Left cardiac atrium (tissue), 4 donors: ENCODE measurements at places on chromosomes 6 and 20.

DNA sequence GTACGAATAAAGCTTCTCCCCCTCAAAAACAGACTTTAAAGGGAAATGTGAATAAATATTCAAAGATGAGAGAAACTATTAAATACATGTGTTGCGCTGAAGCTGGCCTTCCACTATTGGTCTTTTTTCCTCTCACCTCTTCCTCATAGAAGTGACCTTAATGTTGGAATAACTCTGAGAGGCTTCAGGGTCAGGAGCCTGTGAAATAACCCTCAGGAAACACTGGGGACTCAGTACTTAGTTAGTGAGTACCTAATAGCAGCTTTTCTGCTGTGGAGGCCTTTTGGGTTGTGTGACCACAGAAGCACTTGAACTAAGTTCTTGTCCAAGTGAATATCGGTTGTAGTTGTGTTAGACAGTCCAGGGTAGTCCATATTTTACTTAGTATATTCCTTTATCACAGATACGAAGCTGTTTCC, 799 bp upstream of the SHPRH start:
- DNase-seq: no peak

DNA sequence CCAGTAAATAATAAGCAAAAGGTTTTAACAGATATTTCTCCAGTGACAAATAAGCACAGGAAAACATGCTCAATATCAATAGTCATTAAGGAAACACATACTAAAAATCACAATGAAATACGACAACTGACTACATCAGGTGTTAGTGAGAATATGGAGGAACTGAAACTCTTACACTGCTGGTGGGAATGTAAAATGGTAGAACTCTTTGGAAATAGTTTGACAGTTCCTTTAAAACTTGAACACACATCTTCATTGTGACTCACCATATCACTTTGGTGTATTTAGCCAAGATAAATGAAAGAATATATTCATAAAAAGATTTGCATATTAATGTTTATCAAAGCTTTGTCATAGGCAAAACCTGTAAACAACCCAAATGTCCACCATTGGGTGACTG, 11.3 kb upstream of the MAP3K5 start:
- no peak for DNase-seq

DNA sequence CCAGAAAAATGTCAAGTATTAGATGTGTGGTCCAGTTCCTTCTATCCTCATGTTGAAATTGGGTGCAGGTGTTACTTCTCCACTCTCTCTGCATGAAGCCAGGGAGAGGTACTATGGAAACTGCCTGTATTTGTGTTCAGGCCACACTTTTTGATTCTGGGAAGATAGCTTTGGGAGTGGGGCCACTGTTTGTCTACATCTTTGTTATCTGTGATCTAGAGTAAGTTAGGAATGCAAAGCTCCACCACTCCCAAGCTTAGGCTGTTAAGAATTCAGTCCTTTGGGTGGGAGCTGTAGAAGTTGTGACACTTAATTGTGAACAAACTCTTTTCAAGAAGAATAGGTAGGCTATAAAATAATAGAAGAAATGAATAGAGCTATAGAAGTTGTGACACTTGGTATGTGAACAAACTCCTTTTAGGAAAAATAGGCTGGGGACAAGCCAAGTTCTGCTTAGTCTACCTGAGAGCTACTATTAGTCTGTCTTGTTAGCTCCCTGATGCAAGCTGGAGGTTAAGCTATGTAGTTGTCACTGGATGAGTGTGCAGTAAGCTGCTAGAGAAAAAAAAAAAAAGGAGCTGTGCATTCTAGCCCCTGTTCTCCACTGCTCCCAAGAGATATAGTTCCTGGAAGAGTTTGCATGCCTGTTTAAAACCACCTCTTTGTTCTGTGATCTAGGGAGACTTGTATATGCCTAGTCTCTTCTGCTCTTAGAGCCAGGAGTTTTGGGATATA, 7.1 kb upstream of the GFRAL start:
- DNase-seq: no peak

GRCh38 chr6:13762611-13763441, 51.2 kb upstream of the RANBP9 start:
- DNase-seq: no peak

DNA sequence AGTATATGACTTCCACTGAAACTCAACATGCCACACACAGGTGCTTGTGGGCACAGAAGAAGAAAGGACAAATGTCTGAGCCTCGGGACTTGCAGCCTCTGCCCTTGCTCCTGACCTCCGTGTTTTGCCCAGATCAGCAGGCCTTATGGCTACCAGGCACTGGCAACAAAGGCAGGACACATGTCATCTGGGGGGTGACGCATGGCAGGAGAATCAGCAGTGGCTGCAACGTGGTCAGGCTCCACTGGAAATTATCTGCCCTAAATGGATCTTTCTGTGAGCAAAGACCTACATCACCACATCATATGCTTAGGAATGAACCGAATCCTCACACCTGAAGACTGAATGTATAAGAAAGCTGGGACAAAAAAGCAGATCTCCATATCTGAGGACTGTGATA, 78.9 kb downstream of the ELOVL5 start:
- no peak for DNase-seq

DNA sequence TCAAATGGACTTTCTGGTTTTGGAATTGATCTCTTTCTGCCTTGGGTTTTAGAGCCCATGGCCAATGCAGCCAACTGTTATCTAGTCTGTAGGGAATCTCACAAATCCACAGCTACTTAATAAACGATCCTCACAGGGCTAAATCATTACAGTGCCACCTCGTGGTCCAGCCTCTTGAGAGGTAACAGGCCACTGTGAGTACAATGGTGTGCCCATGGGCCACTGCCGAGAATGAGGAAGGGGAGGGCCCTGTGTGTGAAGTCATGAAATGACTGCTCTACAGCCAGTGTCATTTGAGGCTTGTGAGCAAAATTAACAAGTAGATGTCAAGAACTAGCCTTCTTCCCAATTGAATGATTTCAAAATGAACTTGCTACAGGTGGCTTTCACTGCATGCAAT, 54.3 kb upstream of the GMPR start:
- DNase-seq: no peak

GRCh38 chr20:38473367-38473795, 738 bp downstream of the RALGAPB start:
- no peak for DNase-seq

DNA sequence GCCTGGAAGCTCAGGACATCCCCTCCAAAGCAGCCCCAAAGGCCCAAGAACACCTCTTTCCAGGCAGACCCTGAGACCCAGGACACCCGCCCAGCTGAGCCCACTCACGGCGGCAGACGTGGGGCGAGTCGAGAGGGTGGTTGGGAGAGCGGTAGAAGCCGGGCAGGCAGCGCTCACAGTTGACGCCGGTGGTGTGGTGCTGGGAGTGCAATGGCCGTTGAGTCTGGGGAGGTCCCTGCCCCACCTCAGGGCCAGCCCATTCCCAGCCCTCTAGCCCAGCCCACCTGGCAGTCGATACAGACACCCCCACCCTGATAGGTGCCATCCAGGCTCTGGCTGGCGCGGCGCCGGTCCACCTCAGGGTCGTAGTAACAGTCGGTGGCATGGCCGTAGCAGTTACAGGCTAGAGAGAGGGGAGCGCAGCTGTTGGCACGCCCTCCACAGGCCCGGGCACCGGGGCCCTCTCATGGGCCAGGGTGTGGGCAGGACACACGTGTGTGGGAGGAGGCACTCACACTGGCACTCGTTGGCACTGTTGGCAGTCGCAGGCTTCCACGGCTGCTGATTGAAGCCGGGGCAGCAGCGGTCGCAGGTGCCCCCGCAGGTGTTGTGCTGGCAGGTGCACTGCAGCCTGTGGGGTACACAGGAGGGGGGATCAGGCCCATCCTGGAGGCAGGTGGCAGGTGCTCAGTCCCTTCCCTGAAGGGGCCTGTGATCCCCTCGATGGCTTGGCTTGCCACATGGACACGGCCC, 20.5 kb downstream of the LAMA5 start:
- no peak for DNase-seq

DNA sequence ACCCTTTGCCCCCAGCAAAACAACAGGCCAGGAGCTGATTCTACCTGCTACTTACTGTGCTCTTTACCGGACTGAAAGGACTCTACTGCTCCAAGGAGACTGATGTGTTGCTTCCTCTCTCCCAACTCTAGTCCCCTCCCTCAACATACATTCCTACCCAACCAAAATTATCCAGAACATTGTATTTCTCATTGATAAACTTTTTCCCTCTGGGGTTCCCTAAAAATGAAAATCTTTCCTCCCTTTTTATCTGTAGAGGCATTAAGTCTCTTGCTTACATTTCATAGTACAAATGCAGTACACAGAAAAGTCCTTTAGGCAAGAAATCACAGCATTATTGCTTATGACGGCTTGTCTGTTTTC, 940 bp upstream of the HS3ST5 start:
- no peak for DNase-seq

GRCh38 chr6:148736774-148737412, 9.9 kb upstream of the UST start:
- DNase-seq: no peak

DNA sequence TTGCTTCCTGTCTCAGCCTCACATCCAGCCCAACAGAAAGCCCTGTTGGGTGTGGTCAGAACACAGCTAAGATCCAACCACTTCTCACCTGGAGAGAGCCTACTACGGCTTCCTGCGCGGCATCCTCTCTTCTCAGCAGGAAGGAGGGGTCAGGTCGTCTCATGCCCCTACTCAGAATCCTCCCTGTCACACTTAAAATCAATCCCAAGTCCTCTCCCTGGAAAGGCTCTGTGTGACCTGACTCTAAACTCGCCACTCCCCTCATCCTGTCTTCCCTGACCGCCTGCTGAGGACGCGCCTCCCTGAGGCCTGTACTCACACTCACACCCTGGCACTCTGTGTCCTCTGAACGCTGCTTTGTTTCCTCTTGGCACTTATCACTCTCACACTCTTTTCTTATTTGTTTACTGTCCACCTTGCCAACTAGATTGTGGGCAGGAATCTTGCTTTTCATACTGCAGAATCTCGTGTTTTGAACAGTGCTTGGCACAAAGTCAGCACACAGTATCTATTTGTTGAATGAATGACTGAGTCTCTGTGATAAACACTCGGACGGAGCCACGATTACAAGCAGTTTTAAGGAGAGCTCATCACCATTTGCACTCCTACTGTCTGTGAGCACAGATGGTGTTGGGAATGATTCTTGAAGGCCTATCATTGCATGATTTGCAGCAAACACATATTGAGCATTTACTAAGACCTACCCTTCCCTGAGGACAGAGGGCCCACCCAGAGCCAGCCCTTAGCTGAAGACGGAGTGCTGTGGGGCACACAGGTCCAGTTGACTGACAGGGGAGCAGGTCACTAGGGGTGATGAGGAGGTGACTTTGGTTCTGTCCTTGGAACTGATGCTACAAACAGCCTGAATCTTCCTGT, 18.7 kb downstream of the RAB5IF start:
- peak; percentile 30 for DNase-seq

DNA sequence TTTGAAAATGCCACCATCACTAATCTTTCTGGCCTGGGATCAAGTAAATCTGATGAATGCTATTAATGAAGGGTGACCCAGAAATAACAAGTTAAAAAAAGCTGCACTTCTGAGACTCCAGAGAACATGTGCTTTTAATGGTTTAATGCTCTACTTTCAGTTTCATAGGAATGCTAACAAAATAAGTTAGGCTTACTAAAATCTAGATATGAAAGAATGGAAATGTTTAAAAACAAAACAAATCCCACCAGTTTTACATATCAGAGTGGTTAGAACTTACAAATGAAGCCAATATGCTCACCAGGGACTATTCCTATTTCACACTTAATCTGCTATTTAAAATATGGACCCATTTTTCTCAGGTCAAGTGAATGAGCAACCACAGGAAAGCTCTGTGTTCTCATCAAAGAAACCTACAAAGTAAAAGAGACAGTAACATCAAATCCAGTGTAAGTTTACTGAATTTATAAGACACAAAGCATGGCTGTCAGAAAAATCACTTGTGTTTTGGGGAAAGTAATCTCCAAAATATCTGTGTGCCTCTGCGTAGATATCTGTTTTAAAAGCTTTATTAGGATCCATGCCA, 40.3 kb downstream of the FYN start:
- no peak for DNase-seq

DNA sequence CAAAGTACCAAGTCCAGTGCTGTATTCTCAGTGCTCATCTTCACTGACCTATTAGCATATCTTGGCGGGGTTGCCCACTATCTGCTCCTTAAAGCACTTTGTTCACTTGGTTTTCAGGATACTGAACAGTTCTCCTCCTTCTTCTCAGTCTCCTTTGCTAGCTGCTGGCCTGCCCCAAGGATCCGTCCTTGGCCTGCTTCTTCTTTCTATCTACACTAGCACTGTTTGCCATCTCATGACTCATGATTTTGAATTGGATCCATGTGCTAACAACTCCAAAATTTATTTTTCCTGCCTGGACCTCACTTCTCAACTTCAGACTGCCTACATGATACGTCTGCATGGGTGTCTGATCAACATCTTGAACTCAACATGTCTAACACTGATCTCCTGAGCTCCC, 15.5 kb downstream of the TPD52L1 start:
- DNase-seq: peak; percentile 32

GRCh38 chr6:132405143-132405915, 4.1 kb upstream of the MOXD1 start:
- no peak for DNase-seq

- DNase-seq: peak; percentile 12
Observed at GRCh38 chr6:168374051-168374502, 54.5 kb upstream of the DACT2 start.

GRCh38 chr6:32645047-32645703, 8.0 kb downstream of the HLA-DQA1 start:
- no peak for DNase-seq

DNA sequence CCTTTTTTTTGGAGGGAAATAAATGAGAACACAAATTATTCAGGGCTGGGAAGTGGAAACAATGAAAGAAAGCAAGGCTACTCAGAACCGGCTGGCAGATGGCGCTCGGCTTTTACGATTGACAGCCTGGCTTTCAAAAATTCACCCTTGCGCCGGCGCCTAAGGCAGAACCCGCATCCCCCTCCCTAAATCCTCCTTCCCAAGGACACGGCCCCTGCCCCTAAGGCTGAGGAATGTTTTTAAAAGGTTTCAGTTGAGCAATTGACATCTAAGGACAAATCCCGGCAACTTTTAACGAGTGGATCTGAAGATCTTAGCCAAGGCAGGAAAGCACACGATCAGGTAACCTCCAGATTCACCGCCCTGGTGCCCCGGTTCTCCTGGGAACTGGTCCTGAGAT, 16.3 kb downstream of the GNAS start:
- no peak for DNase-seq

DNA sequence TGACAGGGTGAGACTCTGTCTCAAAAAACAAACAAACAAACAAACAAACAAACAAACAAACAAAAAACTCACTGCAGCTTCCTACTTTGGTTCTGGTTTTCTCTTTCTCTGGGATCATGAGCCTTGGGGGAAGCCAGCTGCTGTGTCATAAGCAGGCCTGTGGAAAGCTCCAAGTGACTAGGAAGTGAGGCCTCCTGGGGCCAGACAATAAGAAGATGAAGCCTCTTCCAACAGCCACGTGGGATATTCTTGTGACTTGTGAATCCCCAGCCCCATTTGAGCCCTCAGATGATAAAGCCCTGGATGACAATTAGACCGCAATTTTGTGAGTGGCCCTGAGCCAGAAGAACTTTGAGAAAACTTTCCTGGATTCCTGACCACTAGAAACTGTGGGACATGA, 11.4 kb downstream of the HLA-A start:
- no peak for DNase-seq
